Right cardiac atrium (tissue), 5 donors: ENCODE measurements at places on chromosomes 4 and X. TPM values are rescaled to one million over a fixed set of nuclear protein-coding genes. Genes with fewer than 3 reads are reported as not detected.

DNA sequence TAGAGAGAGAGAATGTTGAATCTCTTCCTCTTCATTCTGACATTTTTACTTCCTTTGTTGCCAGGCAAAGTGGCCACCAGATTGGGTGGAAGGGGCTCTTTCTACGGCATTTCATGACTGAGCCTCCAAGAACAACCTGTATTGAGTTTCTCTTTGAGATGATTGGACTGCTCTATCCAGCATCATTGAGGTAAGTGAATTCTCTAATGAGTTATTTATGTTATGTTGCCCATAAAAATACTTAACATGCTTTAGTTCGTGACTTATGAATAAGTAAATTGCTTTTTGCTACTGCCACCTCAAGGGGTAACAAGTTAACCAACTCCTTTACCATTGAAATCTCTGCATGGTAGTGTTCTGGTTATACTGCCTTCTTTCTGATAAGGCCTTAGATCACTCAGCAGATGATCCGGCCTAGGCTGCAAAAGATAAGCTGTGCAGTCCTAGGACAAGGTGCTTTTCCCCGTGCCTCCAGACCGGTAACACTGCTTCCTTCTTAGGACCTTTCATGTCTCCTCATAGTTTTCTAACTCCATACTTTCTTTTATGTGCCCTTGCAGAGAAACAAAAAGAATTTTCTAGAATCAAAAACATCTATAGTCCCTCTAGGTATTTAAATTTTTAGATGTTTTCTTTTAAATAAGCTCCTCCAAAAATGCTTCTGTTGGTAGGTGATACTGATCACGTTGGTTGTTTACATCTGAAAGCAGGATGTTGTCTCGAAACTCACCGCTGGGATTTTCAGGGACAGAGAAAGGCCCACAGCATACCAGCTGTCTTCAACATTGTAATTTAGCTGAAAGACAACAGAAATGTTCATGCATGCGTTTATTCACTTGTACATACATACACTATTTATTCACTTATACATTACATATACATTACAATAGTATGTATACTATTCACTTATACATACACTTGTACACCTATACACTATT is 157.1 kb upstream of the RBPJ start:
- DNase-seq: no peak

GRCh38 chrX:150165776-150166610 is 197.1 kb upstream of the MAMLD1 start:
- no peak for DNase-seq

GRCh38 chrX:48540028-48540375 is 488 bp downstream of the TBC1D25 start:
- DNase-seq: no peak

GRCh38 chr4:40608628-40609027 is 21.0 kb downstream of the RBM47 start:
- no peak for DNase-seq

Gene DUSP21
- not detected for polyA plus RNA-seq

Gene REPS2
- polyA plus RNA-seq: 3.4 TPM

DNA sequence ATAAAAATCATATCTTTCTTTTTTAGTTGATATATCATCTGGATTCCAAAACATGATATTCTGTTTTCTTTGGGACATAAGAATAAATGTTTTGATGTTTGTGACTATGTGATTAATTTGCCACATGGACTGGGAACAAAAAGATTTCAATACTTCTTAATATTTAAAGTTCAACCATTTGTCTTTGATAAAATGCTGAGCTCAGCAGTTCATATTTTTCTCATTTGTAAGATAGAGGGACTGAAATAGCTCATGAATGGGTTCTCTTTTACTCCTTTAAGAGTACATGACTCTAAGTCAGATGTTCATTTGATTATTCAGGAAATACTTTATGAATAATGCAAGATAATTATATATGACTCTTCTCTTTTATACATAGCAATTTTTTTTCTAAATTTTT is 205.9 kb upstream of the FAM47A start:
- DNase-seq: no peak

Gene PDZD4
- 4.1 TPM for polyA plus RNA-seq

Gene ARX
- polyA plus RNA-seq: not detected

DNA sequence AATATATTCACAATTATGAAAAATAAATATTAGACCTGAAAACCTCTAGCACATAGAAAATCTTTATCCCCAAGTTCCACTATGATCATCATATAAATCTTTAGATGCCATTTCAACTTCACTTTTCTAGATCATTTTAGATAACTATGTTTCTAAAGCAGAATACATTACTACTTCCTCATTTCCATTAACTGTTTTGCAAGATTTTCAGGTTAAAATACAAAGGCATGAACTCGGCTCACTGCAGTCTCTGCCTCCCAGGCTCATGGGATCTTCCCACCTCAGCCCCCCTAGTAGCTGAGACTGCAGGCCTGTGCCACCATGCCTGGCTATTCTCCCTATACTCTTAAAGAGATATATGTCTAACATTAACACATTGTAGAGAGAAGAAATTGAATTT is 1365.9 kb upstream of the AGA start:
- no peak for DNase-seq

DNA sequence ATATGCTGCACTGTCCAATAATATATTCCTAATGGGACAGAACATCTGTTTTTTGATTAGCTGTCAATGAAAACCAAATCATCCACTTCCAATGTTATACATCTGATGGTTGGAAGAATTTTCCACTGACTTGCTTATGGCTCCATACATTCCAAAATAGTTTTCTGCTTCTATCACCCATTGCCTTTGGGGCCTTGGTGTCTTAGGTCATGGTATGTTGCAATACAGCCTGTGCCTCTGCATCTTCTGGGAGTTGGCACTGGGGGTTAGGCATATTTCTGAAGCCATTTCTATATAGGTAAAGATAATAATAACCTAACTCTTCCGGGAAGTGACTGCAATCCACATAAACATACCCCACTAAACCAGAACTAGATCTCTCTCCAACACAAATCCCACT is 53.2 kb upstream of the NR3C2 start:
- no peak for DNase-seq

- no peak for DNase-seq
Measured at GRCh38 chr4:169682372-169683047, 62.1 kb downstream of the CLCN3 start.

GRCh38 chr4:2102045-2102883 is 43.1 kb downstream of the NAT8L start:
- no peak for DNase-seq

Gene CENPVL1
- not detected for polyA plus RNA-seq

Gene TMEM33
- 8.9 TPM for polyA plus RNA-seq

DNA sequence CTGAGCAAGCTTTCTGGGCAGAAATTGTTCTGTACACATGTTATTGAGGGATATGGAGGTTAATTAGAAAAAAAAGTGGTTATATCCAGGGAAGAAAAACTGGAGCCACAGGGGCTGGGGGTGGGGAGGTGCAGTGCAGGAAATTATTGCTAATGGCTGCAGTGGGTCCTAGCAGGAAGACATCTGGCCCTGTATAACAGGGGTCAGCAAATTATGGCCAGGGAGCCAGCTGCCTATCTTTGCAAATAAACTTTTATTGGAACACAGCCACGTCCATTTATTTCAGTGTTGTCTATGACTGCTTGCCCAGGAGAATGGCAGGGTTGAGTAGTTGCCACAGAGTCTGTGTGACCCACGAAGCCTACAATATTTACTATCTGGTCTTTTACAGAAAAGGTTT is 23.4 kb upstream of the PRPS2 start:
- no peak for DNase-seq

DNA sequence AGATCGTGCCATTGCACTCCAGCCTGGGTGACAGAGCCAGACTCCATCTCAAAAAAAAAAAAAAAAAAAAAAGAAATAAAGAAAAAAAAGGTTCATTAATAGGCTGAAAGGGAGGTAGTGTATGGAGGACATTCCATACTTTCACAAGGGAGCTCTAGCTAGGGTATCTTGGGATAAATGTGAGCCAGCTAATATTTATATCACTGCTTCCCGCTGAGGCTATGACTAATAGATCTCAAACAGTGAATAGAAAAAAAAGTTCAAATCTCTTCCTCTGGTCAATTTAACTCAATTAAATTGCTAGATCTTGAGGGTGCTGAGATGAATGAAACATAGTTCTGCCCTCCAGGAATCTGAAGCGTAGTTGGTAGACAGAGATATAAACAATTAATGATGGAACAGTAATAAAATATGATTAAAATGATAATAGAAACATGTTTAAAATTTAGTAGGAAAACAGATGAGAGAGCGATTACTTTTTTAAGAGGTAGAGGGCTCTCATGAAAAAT is 55.7 kb upstream of the SHISA3 start:
- no peak for DNase-seq

- DNase-seq: no peak
Measured at GRCh38 chr4:33184657-33185290, 2464.6 kb downstream of the PCDH7 start.

Gene IL21
- not detected for polyA plus RNA-seq
